Fibroblast of skin of right quadriceps (primary cell): ENCODE measurements at places on chromosomes 13 and 19.
A peak's percentile ranks its signal among the peaks of the same experiment; 100 is the strongest.

DNA sequence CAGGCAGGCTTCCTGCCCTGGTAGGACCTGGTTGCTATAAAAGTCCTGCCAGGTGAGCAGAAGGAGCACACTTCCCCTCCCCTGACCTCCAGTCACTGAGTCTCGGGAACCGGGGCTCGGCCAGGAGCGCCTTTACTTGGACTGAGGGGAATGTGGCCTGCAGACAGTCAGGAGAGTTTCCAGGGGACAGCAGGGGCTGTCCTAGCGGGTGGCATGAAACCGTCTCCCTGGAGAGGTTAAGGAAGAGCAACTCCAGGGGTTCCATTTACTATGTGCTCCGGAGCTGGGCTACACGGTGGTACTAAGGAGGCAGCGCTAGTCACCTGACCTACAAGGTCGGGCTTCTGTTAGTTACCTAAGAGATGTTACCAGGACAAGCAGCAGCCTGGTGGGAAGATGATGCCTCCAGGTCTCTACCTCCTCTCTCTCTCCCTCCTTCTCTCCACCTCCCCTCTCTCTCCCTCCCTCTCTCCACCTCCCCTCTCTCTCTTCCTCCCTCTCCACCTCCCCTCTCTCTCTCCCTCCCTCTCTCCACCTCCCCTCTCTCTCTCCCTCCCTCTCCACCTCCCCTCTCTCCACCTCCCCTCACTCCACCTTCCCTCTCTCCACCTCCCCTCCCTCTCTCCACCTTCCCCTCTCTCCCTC lies 4.1 kb upstream of the CNOT3 start:
- peak; percentile 59 for DNase-seq

DNA sequence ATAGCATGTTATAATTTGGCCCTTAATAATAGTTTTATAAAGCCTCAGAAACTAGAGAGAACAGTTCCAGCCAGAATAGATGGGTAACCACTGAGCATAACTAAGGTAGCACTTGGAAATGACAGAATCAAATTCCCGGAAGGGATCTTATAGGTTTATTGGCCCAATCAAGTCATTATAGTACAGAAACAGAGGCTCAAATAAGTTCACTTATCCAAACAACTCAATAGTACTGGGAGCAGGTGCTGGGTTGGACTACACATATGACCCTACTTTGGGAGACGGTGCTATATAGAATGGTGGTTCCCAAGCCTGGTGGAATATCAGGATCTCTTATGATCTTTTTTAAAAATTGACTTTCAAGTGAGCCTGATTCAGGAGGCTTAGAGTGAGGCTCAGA lies 32.7 kb upstream of the OLFM4 start:
- DNase-seq, result no peak

- no peak for DNase-seq
Measured at GRCh38 chr19:35178701-35179100, 24.2 kb downstream of the FXYD5 start.

GRCh38 chr13:102913914-102914313 lies 68.1 kb downstream of the ERCC5 start:
- DNase-seq, result peak; percentile 23

DNA sequence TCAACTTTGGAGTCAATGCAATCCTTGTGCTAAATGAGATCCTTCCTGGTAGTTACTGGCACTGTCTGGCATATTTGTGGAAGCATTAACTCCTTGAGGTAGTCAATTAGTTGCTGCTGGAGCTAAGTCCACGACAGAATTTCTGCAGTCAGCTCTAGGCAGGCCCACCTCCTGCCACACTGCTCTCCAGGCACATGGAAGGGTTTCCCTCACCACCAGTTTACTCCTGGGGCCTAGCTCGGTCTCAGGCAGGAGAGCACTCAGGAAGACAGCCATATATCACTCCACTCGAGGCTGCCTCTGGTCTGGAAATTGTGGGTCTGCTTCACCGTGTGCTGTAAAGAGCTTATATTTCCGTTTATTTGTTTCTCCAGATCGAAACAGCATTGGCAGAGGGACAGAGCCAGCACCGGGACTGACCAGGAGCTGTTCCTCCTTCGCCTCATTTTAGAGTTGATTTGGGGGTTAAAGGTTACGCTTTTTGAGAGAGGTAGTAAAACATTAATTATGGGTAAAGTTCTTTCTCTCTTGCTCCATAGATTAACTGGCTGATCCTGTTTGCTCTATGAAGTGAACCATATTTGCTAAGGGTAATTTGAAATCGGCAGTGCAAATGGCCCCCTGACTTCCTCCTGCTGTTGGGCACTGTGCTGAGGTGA lies 20.6 kb upstream of the GTF3A start:
- no peak for DNase-seq

DNA sequence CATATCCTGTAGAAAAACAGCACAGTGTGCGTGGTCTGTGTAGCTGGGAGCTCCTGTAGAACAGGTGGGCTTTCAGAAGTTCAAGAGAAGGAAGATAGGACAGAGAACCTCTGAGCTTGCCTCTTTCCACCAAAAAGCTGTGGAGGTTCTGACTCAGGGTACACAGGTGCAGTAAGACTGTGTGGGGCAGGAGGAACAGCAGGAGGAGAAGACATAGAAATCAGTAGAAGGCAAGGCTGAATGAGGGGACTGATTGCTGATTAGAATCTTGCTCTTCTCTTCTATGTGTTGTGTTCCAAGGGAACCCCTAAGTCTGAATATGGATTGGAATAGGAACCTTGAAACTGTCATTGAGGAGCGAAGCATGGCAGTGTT lies 122.7 kb downstream of the AKAP11 start:
- DNase-seq, result no peak
